ENCODE measurements at places on chromosomes 7 and 10.

DNA sequence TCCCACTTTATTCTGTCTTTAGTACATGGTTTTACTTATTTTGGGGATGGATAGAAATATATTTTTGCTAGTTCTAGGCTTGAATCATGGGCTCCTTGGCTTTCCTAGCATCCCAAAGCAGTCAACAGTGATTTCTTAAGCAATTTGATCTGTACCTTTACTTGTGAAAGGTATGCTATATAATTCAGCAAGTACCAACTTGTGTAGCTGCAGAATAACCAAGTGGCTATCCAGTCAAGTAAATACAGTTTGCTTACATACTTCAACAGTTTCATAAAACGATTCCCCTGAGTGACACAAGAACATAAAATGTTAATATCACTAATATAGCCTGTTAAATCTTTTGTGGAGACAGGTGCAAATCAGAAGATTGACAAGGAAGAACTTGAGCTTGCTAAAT lies 67.2 kb downstream of the PODXL start:
- DNase-seq = no peak

DNA sequence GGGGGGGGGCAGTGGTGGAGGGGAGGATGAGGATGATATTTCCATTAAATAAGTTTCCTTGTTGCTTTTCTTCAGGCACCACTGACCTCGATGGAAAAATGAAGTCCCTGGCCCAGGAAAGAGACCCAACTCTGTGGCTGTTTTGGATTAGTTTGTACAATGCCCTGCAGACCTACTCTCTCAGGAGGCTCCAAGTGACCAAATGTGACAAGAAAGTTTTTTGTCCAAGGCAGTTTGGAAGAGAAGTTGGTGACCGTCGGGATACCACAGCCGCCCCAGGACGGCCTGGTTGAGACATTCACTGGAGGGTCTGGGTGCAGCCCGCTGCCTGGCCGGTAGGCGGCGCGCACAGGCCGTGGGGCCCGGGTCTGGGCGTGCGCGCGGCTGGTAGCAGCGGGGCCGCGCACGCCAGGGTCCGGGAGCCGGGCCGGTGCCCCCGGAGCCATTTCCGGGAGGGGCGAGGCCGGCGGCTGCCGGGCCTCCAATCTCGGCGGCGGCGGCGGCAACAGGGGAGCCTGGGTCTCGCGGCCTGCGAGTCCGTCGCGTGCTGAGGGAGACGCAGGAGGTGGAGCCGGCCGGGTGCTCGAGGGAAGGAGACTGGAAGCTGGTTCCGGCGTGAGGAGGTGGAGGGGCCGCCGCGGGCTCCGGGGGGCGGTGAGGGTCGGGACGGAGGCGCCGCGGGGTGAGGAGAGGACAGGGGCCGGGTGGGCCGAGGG lies at the start of gene SGPL1:
Gene SGPL1 (plus strand): TSS at position 445 of the 716 bp plus-strand sequence. CDS start 906 bp downstream, outside the sequence.
- peak; percentile 71 for DNase-seq

DNA sequence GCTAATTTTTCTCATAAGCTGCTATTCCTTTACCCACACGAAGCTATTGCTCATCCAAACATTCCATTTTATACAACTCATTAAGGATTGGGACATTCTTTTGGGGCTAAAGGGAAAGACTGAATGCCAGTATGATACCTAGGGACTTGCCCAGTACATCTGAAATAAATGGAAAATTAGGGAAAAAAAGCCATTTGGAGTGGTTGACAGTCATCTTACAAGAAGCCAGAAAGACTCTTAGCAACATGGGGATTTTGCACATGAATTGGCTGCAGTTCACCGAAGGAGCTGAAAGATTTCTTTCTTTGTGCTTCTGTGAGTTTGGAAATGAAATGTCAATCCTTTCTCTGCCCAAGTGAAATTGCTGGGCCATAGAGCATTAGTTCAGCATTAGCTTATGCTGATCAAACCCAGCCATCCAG lies 43.3 kb upstream of the MTURN start:
- DNase-seq = no peak

DNA sequence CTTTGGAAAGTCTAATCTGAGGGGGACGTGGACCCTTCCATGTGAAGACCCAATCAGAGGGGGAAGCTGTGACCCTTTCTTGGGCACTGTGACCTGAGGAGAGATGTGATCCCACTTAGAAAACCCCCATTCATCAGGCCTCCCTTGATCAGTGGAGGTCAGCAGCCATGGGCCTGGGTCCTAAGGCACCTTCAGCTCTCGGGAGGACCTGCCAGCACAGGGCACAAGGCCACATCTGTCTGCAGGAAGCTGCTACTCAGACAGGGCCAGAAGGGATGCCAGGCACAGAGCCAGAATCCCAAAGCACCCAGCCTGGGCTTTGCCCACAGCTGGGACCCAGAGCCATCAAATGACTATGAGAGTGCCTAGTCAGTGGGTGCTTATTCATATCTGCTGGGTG lies 14.7 kb upstream of the RABGEF1 start:
- DNase-seq = no peak

- DNase-seq = no peak
Measured at GRCh38 chr7:145269418-145270161, 433.7 kb upstream of the TPK1 start.
